ENCODE measurements at places on chromosomes 1 and 21.

DNA sequence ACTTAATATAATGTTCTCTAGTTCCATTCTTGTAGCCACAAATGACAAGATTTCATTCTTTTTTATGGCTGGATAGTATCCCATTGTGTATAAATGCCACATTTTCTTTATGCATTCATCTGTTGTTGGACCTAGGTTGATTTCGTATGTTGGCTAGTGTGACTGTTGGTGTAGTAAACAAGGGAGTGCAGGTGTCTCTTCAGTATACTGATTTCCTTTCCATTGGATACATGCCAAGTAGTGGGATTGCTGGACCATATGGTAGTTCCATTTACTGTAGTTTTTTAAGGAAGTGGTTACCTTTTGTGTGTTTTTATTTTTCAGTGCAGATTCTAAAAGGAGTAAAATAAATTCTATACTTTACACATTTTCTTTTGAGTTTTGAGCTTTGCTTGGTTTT is 5.7 kb downstream of the PARK7 start:
- DNase-seq, result no peak

GRCh38 chr1:64941461-64942117 is 24.8 kb downstream of the JAK1 start:
- DNase-seq, result no peak

DNA sequence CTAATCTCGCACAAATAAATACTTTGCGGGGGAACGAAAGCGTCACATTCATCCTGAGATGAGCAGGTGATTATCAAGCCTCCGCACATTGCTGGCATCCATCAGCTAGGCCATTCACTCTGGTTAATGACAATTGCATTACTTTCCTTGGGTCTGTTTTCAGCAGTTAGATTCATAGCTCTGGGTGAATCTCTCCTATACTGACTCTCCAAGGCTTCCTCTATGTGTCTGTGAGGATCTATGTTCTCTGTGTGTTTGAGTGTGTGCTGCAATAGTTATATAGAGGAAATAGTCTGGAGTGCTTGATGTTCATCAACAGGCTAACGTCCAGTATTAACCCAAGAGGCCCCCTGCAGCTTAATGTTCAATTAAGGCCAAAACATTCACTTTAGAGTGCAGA is 133.0 kb upstream of the CTTNBP2NL start:
- DNase-seq, result no peak

DNA sequence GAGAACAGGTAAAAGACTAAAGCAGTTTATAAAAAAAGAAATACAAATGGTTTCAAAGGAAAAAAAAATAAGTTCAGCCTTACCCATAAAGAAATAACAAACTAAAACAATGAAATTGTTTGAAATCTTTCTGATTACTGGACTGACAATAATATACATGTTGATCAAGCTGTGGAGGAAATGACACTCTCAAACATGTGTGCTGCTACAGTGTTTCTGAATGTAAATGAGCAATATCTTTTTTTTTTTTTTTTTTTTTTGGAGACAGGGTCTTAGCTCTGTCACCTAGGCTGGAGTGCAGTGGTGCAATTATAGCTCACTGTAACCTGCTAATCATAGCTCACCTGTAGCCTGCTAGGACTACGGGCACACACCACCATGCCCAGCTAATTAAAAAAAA is 6.5 kb downstream of the EPS15 start:
- no peak for DNase-seq

DNA sequence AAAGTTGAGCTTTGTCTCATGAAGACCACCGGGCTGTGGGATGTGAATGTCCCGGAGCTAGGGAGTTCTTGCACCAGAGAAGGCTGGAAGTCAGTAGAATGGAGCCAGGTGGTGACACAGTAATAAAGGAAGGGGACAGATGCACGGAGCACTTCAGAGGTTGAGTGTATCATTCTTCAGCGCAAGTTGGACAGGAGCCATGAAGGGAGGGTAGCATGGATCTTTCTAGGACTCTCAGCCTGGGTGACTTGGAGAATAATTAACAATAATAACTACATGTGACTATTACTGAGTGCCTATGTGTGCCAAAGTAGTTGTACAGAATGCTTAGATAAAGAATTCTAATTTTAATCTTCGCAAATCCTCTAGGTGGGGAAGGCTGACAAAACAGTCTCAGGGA is 258.7 kb upstream of the AJAP1 start:
- DNase-seq, result no peak

DNA sequence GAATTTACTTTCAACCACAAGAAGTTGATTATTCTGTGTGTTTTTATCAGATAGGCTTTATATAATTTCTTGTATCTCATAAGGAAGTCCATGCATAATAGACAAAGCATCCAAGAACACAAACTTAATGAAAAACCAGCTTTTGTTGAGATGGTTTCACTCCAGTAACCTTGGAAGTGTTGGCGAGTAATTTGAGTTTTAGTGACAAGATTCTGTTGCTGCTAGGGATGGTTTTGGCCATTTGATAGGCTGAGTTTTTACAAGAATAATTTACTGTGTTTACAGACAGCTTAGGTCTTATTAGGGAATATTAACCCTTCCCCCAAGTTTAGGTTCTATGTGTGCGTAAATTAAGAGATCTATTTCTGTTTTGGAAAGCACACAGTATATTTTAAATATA is 513.6 kb downstream of the USP25 start:
- no peak for DNase-seq
